Natural killer cell treated with Interleukin-12 subunit alpha and Interleukin-12 subunit beta and Interleukin-15 and Interleukin-18, amount 100 ng/mL, for 72 hours (primary cell): ENCODE measurements at places on chromosomes 2 and 18.

GRCh38 chr18:23324056-23324811 lies 128.9 kb upstream of the RIOK3 start:
- DNase-seq: no peak
- no peak overlapping the region for H3K4me3 ChIP-seq
- H3K27me3 ChIP-seq: no peaks in the 10 kb centered on the region
- no peak overlapping the region for H3K27ac ChIP-seq
- peaks cover 15% of the 10 kb centered on the region for H3K36me3 ChIP-seq

GRCh38 chr2:239928391-239929350 lies 96.5 kb downstream of the NDUFA10 start:
- peaks cover 12% of the 10 kb centered on the region for H3K27me3 ChIP-seq
- no peak for DNase-seq
- peak overlapping the region; percentile 65 for H3K4me3 ChIP-seq
- H3K4me1 ChIP-seq: peaks cover 3% of the 10 kb centered on the region
- no peaks in the 10 kb centered on the region for H3K36me3 ChIP-seq

DNA sequence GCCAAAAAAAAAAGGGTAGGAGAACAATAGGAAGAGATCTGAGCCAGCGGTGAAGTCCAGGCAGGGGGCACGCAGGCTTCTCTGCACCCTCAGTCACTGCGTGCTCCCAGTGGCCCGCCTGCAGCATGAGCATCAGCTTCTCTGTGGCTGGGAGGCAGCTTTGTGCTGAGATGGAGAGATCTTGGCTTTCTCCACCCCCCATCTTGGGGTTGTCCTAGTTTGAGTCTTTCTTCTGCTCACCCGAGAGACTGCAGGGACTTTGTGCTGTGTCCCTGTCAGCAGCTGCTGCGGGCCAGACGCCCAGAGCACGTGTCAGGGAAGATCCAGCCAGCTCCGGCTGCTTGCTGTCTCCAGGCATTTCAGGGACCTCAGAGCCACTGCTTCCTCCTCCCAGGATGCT lies 20.3 kb downstream of the TRAPPC12 start:
- no peaks in the 10 kb centered on the region for H3K27me3 ChIP-seq
- no peak overlapping the region for H3K27ac ChIP-seq
- no peak overlapping the region for H3K4me3 ChIP-seq
- DNase-seq: no peak
- H3K4me1 ChIP-seq: no peaks in the 10 kb centered on the region

DNA sequence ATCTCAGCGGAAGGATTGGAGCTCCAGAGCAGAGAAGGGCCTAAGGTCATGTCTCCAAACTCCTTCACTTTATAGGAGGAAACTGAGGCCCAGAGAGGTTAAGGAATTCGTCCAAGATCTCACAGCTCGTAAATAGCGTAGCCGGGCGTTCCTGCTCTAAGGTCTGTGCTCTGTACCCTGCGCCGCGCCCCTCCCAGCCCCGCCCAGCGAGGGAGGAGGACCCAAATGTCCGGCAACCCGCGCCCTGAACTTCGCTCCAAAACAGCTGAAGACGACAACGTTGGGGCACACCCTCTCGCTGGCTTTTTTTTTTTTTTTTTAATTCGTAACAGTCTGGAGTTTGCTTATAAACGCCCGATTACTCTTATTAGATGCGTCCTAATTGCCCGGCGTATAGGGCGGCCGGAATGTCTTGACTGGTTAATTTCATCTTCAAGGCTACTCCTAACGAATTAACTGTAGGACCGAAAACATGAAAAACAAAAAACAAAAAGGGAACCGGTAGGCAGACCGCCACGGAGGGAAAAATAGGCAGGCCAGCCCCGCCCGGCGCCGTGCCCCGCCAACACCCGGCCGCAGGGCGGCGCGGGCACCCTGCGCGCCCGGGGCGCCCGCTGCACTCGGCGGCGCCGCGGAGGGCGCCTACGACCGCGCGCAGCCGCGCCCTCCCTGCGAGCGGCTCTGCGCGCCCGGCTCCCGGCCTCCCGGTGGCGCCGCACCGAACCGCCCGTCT lies 928 bp upstream of the FOSL2 start:
- peak; percentile 78 for DNase-seq
- peak overlapping the region; percentile 84 for H3K27ac ChIP-seq
- peaks cover 41% of the 10 kb centered on the region for H3K4me1 ChIP-seq
- H3K36me3 ChIP-seq: peaks cover 6% of the 10 kb centered on the region
- H3K4me3 ChIP-seq: peak overlapping the region; percentile 91

DNA sequence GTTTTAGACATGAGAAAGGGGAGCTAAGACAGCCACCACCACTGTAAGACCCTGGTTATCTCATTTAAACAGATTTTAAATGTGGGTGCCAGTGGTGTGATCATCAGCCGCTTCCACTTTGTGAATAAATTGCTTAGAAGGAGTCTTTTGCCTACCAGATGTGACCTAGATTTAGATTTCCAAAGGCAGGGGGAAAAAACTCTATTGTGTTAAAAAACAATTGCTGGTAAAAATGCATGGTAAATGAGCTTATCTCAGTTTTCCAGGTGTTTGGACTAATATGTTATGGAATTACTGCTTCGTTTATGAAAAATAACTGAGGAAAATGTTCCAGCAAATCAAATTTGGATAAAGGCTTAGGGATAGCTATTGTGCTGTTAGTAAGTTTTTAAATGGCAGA lies 466.3 kb upstream of the RAB12 start:
- no peak overlapping the region for H3K4me3 ChIP-seq
- no peaks in the 10 kb centered on the region for H3K27me3 ChIP-seq
- no peak overlapping the region for H3K27ac ChIP-seq
- peaks cover 10% of the 10 kb centered on the region for H3K36me3 ChIP-seq

DNA sequence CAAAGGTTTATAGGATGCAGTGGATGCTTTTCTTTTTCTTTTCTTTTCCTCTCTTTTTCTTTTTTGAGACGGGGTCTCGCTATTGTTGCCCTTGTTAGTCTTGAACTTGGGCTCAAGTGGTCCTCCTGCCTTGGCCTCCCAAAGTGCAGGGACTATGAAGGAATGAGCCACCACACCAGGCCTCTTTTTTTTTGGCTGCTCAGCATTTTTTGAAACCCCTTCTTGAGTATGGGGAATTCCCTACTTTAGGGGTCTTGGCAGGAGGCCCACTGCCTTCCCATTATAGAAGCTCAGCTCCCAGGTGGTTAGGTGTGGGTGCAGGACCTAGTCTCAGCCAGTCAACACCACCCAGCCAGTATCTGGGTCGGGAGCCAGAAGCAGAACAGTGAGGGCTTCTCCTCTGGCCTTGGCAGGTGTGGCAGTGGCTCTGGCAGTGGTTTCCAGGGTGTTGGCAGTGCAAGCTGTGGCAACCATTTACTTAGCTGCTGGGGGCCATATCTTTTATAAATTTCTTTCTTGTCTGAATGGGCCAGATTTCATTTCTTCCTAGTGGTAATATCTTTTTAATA lies 51.4 kb upstream of the ACYP2 start:
- no peak overlapping the region for H3K4me3 ChIP-seq
- H3K27me3 ChIP-seq: no peaks in the 10 kb centered on the region
- peaks cover 10% of the 10 kb centered on the region for H3K36me3 ChIP-seq
- H3K27ac ChIP-seq: no peak overlapping the region
